ENCODE measurements at places on chromosomes 13 and 19.

DNA sequence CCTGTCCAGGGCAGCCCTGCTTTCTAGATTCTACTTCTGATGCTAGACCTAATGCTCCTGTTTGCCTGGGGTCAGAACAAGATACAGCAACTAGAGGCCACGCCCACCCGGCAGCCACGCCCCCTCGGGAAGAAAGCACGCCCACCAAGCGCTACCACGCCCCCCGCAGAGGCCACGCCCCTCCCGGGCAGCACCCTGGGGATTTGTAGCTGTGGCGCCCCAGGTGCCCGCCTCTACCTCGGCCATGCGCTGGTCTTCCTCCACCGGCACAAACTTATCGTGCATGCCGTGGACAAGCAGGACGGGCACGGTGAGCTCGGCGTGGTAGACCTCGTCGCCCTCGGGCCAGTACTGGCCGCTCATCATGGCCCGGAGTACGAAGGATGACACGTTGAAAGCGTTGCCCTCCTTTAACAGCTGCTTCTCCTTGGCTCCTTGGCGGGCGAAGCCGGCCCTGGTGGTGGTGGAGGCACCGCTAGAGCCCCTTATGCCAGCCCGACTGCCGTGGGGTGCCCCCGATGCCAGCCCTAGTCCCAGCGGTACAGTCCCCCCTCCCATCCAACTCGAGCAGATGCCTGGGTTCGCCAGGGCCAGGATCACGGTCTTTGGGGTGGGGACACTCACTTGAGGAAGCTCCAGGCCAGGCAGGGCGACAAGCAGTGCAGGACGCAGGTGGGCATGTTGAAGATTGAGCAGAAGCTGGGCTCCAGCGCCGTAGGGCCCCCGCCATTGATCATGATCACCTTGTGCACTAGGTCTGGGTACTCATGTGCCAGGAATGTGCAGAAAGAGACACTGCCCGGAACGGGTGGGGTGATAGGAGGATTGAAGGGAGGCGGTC is 9.0 kb downstream of the ABHD8 start:
- DNase-seq = no peak

DNA sequence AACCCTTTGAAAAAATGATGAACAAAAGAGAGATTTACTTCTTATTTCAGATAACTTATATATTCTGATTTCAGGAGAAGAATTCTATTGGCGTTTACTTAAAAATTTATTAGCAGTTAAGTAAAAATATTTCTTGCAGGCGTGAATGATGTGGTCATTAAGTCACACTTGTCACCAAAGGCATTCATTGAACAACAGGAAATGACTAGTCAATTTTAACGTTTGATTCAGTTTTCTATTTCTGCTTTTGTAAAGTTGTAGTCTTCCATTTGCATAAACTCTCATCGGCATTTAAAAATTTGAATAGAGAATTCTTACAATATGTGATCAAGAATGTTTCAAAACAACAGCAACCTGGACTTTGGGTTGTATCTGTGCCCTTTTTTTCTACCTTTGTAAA is 83.4 kb downstream of the GPR12 start:
- no peak for DNase-seq

DNA sequence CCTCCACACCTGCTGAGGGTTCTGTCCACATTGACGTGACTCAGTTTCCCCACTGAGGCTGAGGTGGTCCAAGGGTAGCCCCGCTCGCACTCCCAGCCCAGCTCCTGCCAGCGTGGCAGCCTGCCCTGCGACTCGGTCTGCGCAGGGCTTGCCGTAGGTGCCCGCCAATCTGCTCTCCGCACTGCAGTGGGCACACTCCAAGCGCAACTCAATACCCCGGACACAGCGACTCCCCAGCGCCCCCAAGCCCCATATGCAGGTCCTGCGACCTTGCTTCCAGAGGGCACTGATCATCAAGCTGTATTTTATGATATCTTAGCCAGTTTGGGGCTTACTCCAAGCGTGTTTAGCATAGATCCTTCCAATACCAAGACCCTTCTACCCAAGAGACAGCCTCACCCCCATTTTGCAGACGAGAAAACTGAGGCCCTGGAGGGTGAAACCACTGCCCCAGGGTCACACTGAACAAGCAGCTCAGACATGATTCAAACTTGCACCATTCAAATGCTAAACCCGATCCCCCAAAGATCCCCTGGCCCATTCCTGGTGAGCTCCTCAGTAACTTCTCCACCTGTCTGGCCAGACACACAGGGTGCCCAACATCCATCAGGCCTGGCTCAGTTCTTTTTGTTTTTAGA is 13.5 kb downstream of the PTPRS start:
- no peak for DNase-seq

GRCh38 chr19:50565984-50566903 is 2.0 kb downstream of the LRRC4B start:
- no peak for DNase-seq

- DNase-seq = no peak
Measured at GRCh38 chr13:75825594-75825993, 189.5 kb downstream of the LMO7 start.
